ENCODE measurements at places on chromosomes 4 and X. TPM values are rescaled to one million over a fixed set of nuclear protein-coding genes. Genes with fewer than 3 reads are reported as not detected.

Gene PPEF2
- total RNA-seq: 0.11 TPM

Gene BANK1
- total RNA-seq: 0.34 TPM

Gene FHDC1
- total RNA-seq: 0.05 TPM

Gene SLIT2
- total RNA-seq: not detected

Gene SPANXB1
- total RNA-seq: not detected

Gene SPANXN5
- total RNA-seq: not detected

Gene H2BW2
- not detected for total RNA-seq

Gene TKTL2
- not detected for total RNA-seq

Gene UGT2B17
- total RNA-seq: not detected

Gene PDK3
- total RNA-seq: 50.8 TPM

Gene SLITRK2
- total RNA-seq: not detected

Gene CXorf49
- not detected for total RNA-seq

Gene TRIM75
- not detected for total RNA-seq

Gene EBP
- total RNA-seq: 164 TPM

Gene SHROOM4
- not detected for total RNA-seq

Gene SNCA
- total RNA-seq: not detected

Gene TSPYL2
- 61.0 TPM for total RNA-seq

Gene DDX53
- not detected for total RNA-seq

Gene WAS
- total RNA-seq: 81.6 TPM

Gene NPNT
- total RNA-seq: not detected

Gene RBMXL3
- not detected for total RNA-seq

Gene CENPE
- total RNA-seq: 39.0 TPM

Gene GPR78
- total RNA-seq: not detected

Gene FATE1
- not detected for total RNA-seq

Gene KIT
- 0.58 TPM for total RNA-seq

Gene CT47B1
- not detected for total RNA-seq
